ENCODE measurements at places on chromosomes 4 and X.

DNA sequence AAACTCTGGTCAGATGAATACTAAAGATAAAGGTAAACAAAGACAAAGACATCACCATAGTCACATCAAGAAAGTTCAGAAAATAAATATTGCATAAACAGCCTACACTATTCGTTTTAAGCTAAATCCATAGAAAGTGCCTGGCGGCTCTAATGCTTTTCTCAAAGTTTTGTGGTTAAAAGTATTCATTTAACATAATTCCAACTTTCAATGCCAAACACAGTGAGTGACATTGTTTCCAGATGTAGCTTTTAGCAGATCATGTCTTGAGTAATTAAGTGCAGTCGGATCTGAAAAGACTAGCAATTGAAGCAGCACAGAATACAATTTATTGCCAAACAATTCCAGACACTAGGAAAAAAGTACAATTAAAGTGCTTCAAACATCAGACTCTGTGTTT is 287.1 kb upstream of the ADGRL3 start:
- DNase-seq = no peak

GRCh38 chr4:5770051-5770450 is 59.0 kb downstream of the EVC start:
- DNase-seq = no peak

DNA sequence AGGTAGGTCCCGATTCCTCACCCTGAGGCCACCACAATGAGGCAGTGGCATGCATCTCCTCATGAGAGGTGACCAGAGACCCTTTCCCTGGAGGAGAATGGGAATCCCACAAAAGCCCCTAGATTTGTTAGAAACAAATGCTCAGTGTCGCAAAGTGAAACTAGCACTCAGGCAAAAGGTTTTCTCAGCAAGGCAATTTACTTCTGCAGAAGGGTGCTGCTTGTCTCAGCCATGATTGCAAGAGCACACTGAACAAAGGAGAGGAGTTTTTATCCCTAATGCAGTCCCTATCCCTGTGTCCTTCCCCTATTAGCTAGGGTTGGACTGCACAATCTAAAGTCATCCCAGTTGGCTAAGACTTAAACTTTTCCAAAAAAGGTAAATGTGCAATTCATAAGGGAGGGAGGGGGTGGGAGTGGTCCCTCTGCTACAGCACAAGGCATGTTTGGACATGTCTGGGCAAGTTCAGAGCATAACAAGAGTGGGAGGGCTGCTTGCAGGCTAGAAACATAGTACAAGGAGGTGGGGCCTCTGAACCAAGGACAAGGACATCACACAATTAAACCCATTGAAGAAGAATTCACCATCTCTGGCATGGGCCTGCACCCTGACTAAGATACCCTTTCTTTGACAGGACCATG is 185.3 kb downstream of the CCNG2 start:
- DNase-seq = no peak

- DNase-seq = no peak
These were observed 18.0 kb upstream of the FRYL start for GRCh38 chr4:48798117-48798516.

- DNase-seq = no peak
These were observed 2.6 kb downstream of the ARHGAP10 start for GRCh38 chr4:147734496-147734895.

DNA sequence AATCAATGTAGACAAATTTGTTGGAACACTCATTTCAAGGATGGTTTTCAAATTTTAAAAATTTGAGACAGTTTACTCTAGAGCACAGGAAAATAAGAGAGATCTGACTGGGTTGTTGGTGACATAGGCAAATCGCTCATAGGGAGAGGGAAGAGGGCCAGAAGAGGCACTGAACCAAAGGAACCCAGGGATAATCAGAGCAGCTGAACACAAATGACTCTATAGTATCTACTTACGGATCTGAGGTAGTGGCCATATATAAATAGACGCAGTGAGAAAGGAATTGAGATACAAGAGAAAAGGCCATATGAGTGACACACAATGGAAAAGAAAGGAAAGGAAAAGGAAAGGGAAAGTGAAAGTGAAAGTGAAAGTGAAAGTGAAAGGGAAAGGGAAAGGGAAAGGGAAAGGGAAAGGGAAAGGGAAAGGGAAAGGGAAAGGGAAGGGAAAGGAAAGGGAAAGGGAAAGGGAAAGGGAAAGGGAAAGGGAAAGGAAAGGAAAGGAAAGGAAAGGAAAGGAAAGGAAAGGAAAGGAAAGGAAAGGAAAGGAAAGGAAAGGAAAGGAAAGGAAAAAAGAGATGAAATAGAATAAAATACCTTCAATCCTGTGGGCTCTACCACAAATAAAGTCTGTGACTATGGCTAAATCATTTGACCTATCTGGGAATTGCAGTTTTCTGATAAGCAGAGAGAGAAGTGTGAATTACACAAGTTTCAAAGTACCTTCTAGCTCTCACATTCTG is 759.2 kb downstream of the DMD start:
- DNase-seq = no peak
